ENCODE measurements at places on chromosomes 7 and 10.

DNA sequence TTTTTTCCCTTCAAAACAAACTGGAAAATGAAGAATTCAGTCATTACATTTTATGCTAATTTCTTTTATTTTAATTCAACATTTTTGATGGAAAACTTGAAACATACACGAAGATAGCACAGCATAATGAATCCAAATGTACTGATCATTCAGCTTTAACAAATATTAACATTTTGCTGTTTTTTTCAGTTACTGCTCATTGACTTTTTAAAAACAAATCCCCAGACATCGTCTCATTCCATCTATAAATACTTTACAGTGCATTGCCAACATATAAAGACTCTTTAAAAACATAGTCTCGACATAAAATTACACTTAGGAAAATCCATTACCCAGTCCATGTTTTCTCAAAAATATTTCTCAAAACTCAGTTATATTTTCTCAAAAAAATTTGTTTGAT, 452.3 kb downstream of the GALNT17 start:
- no peak for DNase-seq

DNA sequence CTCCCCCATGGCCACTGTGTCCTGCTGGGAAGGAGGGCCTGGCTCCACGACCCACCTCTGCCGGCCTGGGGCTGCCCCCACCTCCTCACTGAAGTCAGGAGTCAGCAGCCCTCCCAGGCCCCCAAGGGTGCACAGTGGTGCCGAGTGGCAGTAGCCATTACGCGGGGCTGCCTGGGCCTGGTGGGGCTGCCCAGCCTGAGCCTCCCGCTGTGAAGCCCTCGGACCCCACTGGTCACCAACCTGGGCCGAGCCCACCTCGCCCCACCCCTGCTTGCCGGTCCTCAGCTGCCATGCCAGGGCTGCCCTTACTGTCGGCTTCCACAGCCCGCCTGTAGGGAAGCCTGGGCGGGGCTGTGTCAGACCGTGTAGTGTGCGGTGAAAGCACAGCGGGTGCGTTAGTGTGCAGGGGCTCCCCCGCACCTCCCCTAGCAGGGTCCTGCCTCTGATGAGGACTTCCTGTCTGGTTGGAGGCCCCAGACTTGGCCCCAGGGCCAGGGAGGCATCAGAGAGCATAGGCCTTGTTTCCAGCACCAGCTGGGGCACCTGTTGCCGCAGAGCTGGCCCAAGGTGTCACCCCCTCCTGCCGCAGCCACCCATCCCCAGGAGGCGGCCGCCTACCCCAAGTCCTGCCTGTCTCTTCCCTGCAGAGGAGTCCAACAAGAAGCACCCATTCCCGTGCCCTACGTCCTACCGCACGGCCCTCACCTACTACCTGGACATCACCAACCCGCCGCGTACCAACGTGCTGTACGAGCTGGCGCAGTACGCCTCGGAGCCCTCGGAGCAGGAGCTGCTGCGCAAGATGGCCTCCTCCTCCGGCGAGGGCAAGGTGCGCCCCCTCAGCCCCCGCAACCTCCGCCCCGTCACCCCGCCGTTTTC, 10.0 kb downstream of the TMEM120A start:
- DNase-seq, result no peak

DNA sequence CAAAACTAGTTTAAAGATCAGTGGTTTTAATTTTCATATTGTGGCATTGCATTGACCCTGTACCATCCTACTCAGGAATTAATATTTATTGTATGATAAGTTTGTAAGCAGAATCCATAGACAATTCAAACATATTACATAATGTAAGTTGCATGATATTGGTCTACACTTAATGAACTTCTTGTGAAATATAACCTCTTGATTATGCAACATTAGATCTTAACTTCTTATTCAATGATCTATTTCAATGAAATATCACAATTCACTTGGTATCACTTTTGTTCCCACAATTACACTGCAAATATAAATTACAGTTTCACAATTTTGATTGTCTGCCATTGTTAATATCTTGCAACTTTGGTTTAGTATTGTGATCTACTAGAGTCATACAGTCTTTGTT, 44.0 kb upstream of the TMEM229A start:
- no peak for DNase-seq

DNA sequence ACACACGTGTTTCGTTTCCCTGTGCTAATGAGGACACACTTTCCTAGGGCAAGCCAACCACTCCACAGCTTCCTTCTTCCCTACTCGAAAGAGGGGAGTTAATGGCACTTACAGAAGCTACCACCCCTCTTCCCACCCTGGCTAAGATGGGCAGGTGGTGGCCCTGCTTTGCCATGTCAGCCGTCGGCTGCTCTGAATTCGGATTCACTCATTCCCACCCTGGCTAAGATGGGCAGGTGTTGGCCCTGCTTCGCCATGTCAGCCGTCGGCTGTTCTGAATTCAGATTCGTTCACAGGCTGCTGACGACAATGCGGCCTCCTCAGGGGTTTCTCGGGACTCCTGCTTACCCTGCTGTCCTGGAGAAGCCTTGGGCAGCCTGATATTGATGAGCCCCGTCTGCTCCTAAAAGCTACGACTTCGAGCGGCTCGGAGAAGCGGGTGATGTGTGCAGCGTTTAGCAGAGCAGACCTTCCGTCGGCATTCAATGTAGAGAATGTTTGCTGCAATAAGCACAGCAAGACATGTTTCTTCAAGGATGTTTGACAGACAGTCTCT, 56.2 kb upstream of the PPP2R2D start:
- no peak for DNase-seq

DNA sequence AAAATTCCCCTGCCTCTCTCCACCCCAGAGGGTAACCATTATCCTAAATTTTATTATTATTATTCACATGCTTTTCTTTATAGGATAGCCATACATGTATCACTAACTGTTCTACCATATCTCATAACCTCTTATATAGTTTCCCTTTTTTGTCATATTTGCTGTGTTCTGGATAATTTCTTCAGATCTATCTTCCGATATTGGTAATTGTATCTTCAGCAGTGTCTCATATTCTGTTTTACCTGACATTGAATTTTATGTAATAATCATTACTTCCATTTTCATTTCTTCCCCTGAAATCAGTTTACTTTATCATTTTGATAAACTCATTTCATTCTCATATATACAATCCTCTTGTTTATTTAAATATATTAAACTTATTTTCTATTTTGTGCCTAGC, 273.5 kb downstream of the ADK start:
- no peak for DNase-seq

DNA sequence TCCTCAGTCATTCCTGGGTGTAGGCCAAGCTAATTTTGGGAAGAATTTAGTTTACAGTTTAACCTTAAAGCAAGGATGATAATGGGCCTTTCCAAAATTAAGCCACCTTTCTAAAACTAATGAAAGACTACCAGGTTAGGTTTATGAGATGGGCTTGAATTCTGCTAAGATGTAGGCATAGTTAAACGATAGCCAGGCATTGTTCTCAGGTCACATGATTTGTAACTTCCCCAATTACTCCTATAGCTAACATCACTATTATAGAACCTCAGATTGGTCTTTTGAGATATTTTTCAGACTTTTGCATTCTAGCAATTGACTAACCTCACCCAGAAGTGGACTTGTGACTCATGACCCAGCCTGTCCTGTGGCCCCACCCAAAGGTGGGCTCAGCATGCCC, 7.0 kb upstream of the NUB1 start:
- DNase-seq, result no peak

DNA sequence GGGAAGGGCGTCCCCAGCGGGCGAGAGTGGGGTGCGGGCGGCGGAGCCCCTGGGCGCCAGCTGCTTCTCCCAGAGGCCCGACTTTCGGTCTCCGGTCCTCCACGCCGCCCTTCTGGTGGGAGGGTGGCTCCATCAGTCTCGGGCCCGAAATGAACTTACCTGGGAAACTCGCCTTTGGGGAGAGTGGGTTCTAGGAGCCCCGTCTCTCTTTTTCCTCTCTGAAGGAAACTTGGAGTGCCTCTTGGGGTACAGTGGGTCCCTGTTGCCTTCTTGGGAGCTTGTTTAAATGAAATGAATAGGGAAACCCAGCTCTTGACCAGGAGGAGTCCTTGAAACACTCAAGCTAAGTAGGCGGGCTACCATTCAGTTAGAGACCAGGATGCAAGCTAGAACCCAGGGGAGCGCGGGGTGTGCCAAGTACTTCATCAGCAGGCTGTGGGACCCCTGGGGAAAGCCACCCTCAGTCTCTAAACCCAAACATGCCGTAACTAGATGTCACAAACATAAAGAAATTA, 1.3 kb downstream of the SLC26A4 start:
- DNase-seq, result no peak

GRCh38 chr10:126240483-126240882, 147.8 kb downstream of the ADAM12 start:
- DNase-seq, result no peak

- DNase-seq, result no peak
Measured at GRCh38 chr10:118590334-118590733, 5.1 kb downstream of the PRLHR start.

DNA sequence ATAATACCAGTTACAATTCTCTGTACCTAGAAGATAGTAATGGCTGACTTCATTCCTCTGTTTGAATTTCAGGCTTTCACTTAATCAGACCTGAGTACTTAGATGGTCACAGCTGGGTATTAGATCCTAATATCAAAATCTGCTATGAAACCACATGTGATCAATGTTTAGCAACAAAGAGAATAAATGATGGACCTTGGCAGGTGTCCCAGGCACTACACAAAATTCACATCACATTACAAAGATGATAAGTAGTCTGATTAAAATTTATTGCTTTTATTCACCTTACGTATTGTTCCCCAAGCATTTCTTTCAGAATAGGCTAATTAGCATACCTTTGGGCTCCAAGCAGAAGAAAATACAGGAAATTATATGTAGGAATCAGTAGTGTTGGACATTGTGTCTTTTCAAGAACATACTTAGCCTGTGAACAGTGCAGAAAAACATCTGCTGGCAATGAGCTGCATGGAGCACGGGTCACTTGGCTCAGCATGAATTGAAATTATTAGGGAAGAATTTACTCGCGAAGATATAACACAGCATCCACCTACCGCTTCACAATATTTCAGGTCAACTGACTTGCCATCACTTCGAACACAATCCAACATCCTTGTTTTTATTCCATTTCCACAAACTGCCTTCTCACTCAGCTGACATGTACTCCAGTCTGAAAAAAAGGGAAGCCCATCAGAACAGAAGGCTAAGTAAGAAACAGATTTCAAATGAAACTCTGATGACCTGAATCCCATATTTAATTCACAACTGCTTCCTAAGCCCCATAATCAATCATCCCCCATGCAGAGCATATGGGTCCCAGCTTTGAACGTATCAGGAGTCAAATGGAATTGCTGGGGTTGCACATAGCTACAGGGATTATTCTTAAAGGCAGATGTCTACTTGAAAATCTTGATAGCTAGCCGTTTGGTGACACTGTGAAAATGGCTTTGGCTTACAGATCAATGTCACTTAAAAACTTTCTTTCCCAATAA, 421.0 kb downstream of the THSD7A start:
- no peak for DNase-seq

- no peak for DNase-seq
Measured at GRCh38 chr10:6894405-6894804, 314.3 kb upstream of the PRKCQ start.

DNA sequence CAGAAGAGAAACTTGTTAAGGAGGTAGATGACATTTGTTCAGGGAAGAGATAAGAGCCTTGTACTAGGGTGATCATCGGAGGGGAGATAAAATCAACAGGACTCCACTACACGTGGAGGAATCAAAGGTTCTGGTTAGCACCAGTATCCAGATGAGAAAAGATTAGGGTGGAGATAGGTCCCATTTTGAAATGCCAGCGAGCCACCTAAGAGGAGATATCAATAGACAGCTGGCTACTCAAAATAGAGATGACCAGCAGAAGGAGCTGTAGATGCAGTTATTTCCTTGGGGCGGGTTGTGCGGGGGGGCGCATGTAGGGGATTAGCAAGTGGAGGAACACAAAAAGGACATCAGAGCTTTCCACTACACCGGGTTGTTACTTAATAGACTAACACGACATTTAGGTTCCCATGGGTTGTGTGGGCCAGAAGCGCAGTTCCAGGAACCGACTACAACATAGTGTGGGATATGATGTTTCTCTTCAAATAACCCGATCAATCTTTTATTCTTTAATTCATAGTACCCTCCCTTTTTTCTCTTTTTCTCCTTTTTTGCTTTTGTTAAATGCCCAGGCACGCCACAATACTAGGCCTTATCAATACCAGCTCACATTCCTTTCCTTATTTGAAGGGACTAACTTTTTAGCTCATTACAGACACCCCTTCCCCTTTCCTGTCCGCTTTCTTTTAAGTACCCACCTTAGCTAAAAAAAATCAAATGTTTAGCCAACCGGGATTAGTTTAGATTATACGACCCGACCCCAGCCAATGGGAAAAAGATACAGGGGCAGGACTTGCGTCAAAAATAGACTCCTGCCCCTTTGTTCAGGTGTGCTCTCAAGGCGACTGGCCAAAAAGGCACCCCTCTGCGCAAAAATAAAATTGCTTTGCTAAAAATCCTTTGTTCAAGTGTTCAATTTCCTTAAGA, 2.0 kb upstream of the KIF11 start:
- DNase-seq, result no peak

DNA sequence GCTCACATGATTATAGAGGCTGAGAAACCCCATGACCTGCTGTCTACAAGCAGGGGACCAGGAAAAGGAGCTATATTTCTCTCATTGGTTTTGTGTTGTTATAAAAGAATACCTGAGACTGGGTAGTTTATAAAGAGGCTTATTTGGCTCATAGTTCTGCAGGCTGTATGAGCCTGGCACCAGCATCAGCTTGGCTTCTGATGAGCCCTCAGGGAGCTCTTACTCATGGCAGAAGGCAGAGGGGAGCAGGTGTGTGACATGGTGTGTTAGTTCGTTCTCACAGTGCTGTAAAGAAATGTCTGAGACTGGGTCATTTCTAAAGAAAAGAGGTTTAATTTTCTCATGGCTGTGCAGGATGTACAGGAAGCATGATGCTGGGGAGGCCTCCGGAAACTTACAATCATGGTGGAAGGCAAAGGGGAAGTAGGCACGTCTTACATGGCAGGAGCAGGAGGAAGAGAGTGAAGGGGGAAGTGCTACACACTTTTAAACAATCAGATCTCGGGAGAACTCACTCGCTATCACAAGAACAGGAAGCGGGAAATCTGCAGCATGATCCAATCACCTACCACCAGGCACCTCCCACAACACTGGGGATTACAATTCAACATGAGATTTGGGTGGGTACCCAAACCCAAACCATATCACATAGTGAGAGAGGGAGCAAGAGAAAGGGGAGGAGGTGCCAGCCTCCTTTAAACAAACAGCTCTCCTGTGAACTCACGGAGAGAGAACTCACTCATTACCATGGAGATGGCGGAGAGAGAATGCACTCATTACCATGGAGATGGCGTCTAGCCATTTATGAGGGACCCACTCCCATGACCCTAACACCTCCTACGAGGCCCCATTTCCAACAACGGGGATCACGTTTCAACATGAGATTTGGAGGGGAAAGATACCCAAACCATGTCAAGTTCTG, 133.4 kb downstream of the JCAD start:
- DNase-seq, result no peak

- DNase-seq, result no peak
Measured at GRCh38 chr10:62062752-62063512, 161.4 kb downstream of the ARID5B start.
